Activated T-cell treated with anti-CD3 and anti-CD28 coated beads, Interleukin-2, amount 50 U/mL, for 4 hours (primary cell): ENCODE measurements at places on chromosomes 2 and 18. TPM values are rescaled to one million over a fixed set of nuclear protein-coding genes. Genes with fewer than 3 reads are reported as not detected.

The LIPG gene
- total RNA-seq, result 0.15 TPM

DNA sequence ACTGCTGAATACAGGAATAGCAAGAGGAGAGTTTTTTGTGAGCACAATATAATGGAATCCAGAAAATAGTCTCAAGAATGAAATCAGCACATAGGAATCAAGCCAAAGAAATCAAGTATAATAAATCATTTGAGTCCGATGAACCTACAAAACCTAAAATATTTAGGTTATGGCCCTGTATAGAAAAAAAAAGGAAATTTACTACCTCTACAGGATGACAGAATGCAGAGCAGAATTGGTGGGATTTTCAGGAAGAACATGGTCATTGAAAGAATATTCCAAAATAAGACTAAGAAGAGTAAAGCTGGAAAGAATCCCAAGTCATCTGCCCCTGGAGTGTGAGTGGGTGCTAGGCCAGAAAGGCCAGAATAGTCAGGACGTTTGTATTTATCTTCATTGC lies 1041.2 kb upstream of the CDH2 start:
- no peak for DNase-seq

DNA sequence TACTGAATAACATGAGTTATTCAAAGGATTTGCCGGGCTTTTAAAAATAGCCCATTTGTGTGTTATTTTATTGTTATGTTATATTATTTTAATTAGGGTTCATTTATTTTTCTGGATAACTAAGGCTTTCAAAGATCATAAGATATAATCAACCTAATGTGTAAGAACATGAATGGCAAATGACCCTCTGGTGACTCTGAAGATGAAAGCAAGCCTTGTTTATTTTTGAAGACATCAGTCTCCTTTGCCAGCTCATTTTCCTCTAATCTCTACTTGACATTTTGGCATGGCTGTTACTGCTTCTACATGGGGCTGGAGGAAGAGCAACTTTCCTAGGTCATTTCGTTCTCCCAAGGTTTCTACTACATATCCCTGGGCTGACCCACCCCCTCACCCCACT lies 10.6 kb downstream of the FAP start:
- DNase-seq, result no peak

GRCh38 chr2:39549718-39550464 lies 112.8 kb upstream of the MAP4K3 start:
- no peak for DNase-seq

The SPEG gene
- 0.74 TPM for total RNA-seq

The OTOS gene
- total RNA-seq, result not detected

DNA sequence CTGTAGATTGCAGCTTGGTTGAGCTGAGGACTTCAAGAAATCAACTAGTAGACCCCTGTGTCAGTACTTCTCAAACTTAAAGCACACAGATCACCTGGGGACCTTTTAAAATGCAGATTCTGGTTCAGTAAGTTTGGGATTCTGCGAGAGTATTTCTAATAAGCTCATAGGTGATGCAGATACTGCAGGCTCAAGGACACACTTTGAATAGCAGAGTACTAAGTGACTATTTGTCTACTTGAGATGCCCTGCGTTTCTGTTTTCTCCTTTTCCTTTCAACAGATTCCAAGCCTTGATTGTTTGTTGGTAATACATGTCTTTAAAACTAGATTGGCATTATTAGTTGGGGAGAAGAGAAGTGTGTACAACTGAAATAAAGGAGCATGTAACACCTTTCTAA lies 6.7 kb downstream of the MIB1 start:
- no peak for DNase-seq

The CSRNP3 gene
- total RNA-seq, result not detected

DNA sequence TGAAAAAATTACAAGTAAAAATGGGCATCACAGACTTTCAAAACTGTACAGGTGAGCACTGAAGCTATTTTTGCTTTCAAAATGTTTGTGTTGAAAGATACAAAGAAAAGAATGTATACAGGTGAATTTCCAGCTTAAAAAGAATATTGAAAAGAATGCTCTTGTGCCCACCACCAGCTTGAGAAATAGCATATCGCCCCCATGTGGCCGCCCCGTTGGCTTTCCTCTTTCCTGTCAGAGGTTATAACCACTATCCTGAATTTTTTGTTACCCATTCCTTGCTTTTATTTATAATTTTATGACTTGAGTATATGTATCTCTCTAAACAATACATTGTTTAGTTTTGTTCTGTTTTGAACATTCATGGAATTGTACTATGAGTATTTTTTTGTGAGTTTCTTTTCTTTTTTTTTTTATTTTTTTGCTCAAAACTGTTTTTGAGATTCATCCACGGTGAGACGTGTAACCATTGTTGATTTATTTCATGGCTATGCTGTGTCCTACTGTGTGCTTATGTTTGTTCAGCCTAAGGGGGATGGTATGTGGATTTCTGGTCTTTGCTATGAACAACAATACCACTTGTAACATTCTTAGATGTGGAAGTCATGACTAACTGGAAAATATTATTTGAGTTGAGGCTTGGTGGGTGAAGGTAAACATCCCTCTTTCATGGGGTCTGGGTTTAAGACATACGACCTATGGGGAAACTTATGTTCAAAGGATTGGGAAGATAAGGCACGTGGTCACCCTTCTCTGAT lies 11.6 kb downstream of the TRPM8 start:
- no peak for DNase-seq

The RTTN gene
- total RNA-seq, result 15.2 TPM

- no peak for DNase-seq
These were observed 49.4 kb upstream of the MCFD2 start for GRCh38 chr2:46964835-46965560.

The ALKAL2 gene
- total RNA-seq, result not detected
